GM23248 (cell line): ENCODE measurements at places on chromosomes 11 and 22. TPM values are rescaled to one million over a fixed set of nuclear protein-coding genes. Genes with fewer than 3 reads are reported as not detected.
A peak's percentile ranks its signal among the peaks of the same experiment; 100 is the strongest.

DNA sequence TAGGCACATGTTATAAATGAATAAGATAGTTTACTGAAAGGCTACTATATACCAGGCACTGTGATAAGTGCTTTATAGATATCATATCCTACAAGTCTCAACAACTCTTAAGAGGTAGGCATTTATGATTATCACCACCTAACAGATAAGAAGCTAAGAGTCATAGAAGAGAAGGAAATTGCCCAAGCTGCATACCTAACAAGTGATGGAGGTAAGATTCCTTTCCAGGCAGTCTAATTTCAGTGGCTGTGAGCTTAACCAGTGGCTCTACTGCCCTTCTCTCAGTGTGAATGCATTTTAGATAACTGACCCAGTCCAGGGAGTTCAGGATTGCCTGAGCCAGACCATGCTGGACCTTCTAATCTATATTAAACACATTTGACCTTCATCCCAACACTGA, 39.2 kb downstream of the HEPHL1 start:
- DNase-seq: peak; percentile 2

DNA sequence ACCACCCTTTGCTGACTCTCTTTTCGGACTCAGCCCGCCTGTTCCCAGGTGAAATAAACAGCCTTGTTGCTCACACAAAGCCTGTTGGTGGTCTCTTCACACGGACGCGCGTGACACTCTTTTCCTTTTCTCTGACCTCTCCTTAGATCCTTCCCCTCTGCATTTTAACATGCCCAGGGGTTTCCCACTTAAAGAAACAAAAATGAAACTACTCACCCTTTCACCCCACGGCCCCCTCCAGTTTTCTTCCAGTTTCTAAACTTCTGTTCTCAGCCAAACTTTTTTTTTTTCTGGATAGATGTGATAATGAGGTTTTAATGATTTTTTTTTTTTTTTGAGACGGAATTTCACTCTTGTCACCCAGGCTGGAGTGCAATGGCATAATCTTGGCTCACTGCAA, 32.8 kb upstream of the NUP50 start:
- DNase-seq: no peak

DNA sequence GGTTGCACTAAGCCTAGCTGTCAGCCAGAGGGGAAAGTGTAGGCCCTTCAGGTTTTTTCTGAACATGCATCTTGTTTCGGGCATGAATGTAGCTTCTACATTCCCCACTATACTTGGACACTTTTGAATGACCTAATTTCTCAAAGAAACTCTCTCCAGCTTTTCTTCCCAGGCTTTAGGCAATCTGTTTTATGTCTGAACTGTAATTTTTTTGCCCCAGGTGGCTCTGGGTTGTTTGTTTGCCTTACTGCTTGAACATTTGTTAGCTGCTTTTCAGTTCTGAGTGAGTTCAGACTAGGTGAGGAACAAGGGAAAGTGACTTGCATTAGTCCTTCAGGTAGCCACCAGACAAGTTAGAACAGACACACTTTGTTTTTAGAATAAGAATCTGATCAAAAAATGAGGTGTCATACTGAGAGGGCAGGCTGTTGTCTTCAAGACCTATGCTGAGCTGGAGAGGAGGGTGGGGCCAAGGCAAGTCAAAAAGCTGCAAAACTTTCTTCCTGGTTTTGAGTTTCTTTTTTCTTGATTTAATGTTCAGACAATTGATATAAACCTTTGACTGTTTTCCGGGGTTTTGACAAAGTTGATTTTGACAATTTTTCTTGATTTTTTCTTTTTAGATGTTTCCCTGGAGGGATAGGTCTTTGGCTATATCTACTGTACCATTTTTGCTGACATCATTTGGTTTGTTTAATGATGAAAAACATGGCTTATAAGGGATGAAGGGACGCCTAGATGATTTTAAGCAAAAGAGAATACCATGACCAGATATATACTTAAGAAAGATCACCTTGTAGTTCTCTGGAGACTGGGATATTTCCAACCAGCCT, 182.8 kb downstream of the WNT11 start:
- DNase-seq: no peak

DNA sequence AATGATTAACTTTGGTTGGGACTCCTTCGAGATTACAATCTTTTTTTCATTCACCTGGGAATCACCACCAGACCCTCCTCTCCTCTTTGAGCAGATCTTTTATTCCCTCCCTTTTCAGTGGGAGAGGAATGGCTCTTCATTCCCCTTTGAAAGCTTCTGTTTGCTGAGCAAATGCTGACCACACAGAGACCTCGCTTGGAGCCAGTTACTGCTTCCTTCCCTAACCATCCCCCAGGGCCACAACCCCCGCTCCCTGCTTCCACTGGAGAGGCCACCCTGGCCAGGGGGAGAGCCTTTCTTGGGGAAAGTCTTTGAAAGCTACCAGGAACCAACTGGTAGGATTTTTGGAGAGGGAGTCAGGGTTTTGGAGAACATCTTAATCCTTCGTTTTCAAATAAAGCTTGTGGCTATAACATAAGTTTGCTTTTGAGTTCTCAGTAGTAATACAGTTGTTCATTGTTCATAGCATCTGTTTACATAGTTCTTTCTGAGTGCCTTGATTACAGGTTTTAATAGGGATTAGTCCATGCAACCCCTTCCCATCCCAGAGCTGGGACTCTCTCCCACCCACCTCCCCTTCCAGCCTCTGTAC, 138.4 kb downstream of the DBX1 start:
- no peak for DNase-seq

DNA sequence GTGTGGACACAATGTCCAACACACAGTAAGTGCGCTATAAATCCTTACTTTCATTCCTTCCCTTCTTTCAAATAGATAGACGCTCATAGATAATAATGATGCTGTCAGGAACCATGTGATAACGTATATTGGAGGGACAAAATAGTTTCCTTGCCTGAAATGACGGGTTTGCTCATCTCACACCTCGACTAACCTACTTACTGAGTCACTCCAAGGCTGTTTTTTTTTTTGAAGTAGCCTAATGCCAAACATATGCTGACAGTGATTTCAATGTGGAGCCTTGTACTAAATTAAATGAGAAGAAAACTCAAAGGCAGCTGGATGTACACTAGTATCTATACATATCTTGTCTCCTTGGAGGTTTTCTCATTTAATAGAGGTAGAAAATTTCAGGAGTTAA, 400.5 kb downstream of the NELL1 start:
- DNase-seq: no peak

The OR6T1 gene
- polyA plus RNA-seq: not detected in 2 replicates

DNA sequence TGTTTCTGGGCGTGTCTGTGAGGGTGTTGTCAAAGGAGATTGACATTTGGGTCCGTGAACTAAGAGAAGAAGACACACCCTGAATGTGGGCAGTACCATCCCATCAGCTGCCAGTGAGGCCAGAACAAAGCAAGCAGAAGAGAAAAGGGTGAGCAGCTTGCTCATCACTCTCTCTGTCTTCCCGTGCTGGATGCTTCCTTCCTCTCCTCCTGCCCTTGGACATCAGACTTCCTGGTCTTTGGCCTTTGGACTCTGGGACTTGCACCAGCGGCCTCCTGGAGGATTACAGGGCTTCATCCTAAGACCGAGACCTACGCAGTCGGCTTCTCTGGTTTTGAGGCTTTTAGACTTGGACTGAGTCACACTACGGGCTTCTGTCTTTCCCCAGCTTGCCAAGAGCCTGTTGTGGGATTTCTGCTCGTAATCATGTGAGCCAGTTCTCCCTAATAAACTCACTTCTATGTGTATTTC, 18.8 kb downstream of the APOL2 start:
- peak; percentile 92 for DNase-seq
